ENCODE measurements at places on chromosomes 12 and 14.

- no peak for DNase-seq
These were observed 982.9 kb upstream of the TMEM132C start for GRCh38 chr12:127284021-127284420.

- peak; percentile 8 for DNase-seq
These were observed at the start of gene ACOT6 for GRCh38 chr14:73612339-73613045. Gene ACOT6 (plus strand): TSS chr14:73612517. CDS start chr14:73612572, 55 bp downstream.

GRCh38 chr12:123983822-123984485 lies 10.9 kb downstream of the ZNF664 start:
- DNase-seq: peak; percentile 52

DNA sequence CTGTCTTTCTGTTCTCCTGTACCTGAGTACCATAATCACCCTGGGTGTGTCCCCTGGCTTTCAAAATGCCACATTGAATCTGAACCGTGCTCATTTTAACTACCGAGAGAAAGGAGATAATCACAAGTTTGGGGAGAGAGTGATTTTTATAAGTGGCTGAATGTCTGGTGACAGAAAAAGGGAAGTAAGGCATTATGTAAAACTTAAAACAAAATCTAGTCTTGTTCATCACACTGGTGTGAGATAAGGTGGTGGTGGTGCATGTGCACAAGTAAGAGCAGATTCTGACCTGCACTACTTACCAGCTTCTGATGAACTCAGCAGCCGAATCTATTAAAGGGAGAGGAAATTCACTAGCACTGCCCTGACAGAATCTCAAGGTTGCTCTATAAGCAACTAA lies 56.3 kb downstream of the SPPL3 start:
- DNase-seq: no peak

GRCh38 chr12:52152905-52153317 lies 38.9 kb downstream of the KRT80 start:
- no peak for DNase-seq

DNA sequence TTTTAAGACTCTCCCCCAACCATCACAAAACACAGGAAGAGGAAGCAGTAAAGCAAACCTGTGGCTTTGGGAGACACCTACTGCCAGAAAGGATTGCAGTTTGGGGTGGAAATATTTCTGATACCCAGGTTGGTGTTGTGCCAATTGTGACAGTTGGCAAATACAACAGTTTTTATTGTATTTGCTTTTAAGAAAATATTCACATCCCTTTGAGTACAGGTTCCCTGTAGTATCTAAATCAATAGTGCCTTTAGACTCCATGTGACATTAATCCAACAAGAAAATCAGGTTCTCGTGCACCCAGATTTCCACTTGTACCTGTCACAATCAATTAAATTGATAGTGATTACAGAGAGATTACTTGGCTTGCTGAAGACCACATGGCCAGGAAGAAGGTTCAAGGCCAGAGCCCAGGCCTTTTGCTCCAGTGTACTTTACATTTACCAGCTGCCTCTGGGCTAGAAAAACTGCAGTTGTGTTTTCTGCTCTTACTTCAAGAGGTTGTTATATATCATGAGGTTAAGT lies 361.2 kb downstream of the ATP23 start:
- no peak for DNase-seq

DNA sequence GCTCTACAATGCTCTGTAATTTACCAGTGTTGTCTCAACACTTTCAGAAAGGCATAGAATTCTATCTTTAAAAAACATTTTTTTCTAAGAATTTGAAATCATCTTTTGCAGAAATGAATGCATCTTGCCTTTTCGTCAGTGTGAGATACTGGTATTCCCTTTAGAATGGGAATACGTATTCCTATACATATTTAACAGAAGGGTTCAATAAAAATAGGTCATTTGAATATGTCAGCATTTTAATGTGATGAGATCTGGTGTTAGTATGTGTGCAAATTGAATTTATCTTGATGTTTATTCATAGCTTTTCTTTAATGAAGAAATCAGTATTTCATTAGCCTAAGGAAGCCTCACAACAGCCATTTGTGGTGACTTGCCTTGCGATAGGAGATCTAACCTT lies 44.2 kb downstream of the WDR20 start:
- no peak for DNase-seq

GRCh38 chr12:131914179-131914702 lies 14.8 kb upstream of the PUS1 start:
- no peak for DNase-seq

GRCh38 chr14:68160779-68161546 lies 341.4 kb downstream of the RAD51B start:
- DNase-seq: no peak

DNA sequence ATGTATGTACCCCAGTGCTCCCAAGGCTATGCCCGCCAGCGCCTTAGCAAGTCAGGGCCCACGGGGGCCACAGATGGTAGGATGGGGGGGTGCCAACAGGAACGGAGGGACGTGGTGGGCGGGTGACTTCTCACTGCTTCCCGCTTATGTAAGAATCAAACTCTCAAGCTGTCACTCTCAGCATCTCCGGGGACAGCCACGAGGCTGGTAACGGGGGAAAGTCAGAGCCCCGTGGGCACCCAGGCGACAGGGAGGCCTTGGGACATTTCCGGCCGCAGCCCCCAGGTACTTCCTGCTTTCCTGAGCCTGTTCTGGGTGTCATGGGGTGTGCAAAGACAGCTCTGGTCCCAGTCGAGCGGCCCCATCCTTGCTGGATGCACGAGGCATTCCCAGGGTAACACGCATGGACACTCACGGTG lies 59.3 kb downstream of the TESC start:
- DNase-seq: no peak

GRCh38 chr12:26224657-26225056 lies 29.3 kb downstream of the SSPN start:
- no peak for DNase-seq

DNA sequence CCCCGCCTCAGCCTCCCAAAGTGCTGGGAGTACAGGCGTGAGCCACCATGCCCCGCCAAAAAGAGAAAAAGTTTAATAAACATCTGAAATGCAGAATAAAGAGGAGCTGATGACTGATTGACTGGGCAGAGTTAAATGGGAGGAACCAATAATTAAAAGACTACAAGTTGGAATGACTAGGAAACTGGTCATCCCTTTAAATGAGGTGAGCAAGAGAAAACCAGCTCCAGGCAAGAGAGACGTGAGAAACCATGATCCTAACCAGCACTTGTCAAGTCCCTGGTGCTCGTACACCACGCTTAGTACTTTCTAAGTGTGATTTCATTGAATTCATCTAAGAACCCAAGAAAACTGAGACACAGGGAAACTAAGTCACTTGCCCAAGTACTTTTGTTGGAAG lies 47.9 kb downstream of the MAP1LC3B2 start:
- no peak for DNase-seq

- DNase-seq: peak; percentile 64
These were observed 50.5 kb downstream of the GTF2A1 start for GRCh38 chr14:81170104-81170828.

DNA sequence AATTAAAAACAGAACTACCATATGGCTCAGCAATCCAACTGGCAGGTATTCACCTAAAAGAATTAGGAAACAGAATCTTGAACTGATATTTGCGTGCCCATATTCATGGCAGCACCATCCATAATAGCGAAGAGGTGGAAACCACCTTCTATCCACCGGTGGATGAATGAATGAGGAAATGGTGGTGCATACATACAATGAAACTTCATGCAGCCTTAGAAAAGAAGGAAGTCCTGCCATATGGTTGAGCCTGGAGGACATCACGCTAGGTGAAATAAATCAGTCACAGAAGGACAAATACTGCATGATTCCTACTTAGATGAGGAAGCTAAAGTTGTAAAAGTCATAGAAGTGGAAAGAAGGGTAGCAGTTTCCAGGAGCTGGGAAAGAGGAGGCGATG lies 6.6 kb downstream of the TCL1A start:
- no peak for DNase-seq

GRCh38 chr12:4486980-4487379 lies 41.4 kb upstream of the FGF6 start:
- no peak for DNase-seq

GRCh38 chr14:103495854-103496253 lies 26.8 kb downstream of the CKB start:
- no peak for DNase-seq

- DNase-seq: no peak
These were observed 64.8 kb upstream of the YARS2 start for GRCh38 chr12:32820376-32820931.

DNA sequence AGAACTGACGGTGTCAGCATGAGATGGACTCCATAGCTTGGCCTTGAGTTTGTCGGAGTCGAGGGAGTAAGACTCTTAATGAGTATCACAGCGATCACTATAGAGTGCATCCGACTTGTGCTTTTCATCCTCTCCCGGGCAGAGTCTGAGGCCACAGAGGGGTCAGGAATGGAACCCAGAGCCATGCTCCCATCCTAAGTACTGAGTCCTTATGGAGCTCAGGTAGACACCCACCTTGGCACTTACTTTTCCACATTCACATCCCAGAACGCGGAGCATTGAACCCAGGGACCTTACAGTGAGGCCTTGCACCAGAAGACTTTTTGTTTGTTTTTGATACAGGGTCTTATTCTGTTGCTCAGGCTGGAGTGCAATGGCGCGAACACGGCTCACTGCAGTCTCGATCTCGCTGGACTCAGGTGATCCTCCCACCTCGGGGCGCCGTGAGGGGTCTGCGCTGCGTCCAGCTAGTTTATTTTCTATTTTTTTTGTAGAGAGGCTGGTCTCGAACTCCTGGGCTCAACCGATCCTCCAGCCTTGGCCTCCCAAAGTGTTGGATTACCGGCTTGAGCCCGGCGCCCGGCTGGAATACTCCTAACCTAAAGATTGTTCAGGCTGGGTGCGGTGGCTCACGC lies 719 bp upstream of the SRSF9 start:
- DNase-seq: peak; percentile 6

- no peak for DNase-seq
These were observed 4.1 kb upstream of the MIA2 start for GRCh38 chr14:39229601-39230110.

GRCh38 chr14:52076334-52076733 lies 7.5 kb upstream of the NID2 start:
- peak; percentile 54 for DNase-seq

GRCh38 chr12:29796823-29797263 lies 13.1 kb upstream of the TMTC1 start:
- peak; percentile 12 for DNase-seq

DNA sequence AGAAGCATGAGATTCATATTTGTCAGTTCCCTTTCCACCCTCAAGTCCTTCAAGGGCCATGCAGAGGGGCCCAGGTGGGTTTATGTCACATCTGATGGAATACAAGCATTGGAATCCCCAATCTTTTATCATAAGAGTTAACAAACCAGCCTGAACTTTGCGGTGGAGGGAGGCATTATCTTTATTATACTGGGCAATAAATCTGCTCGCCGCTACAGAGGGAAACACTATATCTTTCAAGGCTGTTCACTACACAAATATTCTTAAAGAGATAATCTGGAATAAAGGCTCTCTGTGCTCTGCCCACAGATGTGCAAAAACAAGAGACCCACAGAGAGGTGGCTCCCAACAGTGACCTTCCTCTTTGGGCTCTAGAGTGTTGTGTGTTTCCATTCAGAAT lies 153.6 kb upstream of the PLEKHA5 start:
- no peak for DNase-seq

GRCh38 chr12:109124878-109125648 lies 8.7 kb downstream of the ACACB start:
- DNase-seq: no peak

DNA sequence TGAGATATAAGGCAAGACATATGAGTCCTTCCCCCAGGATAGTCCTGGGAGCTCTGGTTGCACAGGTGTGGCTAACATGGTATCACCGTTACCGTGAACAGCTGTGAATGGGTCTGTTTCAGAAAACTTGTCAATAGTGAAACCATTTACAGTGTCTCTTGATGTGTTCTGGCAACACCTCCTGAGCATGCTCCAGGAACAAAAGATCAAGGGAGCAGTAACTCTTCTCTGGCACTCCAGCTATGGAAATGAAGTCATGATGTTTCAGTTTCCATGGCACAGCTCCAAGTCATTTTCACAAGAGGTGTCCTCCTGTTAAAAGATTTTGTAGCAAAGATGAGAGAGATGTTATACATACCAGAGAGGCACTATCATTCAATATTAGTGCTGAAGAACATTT lies 253.7 kb downstream of the SNAPC1 start:
- DNase-seq: no peak

DNA sequence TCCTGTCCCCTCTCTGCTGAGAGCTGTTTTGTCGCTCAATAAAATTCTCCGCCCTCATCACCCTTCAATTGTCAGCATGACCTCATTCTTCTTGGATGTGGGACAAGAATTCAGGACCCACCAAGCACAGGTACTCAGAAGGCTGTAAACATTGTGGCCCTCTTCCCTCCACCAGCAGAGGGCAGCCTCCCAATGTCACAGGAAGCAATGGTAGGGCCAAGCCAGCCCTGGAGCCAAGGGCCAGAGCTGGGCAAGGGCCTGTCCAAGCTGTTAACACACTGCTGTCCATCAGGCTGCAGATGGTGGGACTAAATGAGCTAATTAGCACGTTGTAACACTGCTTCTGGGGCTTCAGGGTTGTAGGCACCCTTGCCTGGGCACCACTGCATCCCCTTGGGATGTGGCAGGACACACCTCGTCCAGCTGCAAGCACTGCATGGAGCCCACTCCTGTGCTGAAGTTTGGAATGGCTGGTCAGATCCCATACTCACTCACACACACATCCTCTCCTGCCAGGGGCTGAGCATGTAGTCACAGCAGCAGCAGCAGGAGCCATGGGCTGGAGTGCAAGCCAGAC lies 62.7 kb upstream of the HECTD1 start:
- DNase-seq: no peak

- no peak for DNase-seq
These were observed 32.2 kb upstream of the KTN1 start for GRCh38 chr14:55547650-55548315.

- no peak for DNase-seq
These were observed 216.4 kb downstream of the LRIG3 start for GRCh38 chr12:58703866-58704265.

- DNase-seq: no peak
These were observed 27.3 kb downstream of the ZC3H14 start for GRCh38 chr14:88590173-88590572.

- no peak for DNase-seq
These were observed 129.0 kb upstream of the MED13L start for GRCh38 chr12:116406529-116406928.

DNA sequence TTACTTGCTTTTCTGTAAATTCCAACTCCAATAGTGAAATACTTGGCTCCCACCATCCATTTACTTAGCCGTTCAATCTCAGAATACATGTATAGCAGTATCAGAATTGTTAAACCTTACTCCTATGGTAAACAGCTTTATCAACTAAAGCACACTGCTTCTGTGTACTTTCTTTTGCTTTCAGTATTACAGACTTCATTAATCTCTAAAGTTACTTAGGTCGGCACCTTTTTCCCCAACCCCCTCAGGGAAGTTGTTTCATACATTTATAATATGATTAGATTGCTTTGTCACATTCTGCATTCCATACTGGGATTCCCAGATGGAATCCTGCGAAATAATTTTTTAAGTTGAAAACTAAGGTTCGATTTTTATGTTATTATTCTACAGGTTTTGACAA lies 12.5 kb downstream of the AVPR1A start:
- DNase-seq: no peak

GRCh38 chr12:111840807-111841206 lies 1.2 kb upstream of the MAPKAPK5 start:
- DNase-seq: no peak
